ENCODE measurements at places on chromosomes 3 and 15.
A peak's percentile ranks its signal among the peaks of the same experiment; 100 is the strongest.

DNA sequence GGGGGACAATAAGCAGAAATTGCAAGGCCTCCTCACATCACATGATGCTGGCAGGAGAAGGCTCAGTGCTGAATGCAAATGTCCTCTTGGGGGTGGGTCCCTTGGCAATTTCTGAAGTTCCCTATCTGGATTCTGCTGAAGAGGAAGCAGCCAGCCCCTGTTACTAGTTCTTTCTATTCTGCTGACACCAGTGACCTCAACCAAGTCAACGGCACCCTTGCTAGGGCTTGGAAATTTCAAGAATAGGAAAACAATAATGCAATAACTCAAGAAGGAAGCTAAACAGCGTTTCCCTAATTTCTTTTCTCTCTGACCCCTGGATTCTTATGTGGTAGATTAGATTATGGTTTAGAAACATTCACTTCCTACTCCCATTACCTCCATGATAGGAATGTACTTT, 46.2 kb upstream of the FOXP1 start:
- peak; percentile 93 for DNase-seq

DNA sequence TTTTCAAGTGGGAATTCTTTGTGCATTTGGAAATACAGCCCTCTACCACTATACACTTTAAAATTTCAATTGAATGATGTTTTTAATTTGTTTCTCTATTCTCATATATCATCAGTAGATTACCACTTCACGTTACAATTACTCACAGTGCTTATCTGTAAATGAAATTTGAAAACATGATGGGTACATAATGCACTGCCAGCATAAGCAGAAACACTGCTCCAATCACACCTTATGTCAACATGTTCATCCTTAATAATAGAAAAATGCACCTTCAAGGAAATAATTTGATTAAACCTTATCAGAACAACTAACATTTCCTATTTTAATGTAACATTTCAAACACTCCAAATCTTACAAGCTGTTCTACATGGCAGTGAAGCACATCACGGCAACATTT, 718.4 kb downstream of the GBE1 start:
- no peak for DNase-seq

DNA sequence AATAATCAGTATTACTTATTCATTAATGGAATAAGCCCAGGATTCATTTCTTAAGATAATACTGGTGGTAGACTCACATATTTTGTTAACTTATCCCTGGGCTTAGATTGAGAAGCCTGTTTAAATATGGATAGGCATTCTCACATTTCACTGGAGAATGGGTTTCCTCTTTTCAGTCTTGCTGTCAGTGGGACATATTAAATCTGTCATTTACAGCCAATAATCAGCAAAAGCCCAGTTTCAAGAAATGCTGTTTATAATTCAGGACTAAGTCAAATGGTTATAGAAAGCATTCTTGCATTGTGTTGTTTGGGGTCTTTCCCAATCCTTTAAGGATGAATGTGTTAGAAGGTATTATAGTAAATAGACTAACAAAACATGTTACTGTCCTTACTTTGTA, 143.7 kb upstream of the NAALADL2 start:
- no peak for DNase-seq

DNA sequence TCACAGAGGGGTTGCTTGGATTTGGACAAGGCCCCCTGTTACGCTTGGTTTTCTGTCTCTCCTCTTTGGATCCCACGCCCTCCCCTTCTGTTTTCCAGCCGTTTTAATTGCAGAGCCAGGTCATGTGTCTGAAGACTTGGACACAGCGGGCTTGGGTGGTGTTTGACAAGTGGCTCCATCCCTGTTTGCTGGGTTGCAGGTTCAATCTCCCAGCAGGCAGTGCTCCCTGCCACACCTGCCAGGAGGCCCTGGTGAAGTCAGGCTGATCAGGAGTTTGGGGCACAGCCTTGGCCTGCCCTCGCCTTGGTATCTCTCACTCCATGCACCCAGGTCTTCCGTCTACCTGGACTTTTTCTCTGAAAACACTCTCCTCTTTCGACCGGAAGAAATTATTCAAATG, 59.0 kb downstream of the PLXNA1 start:
- DNase-seq = no peak

- no peak for DNase-seq
Observed at GRCh38 chr3:184726497-184726896, 14.6 kb upstream of the MAGEF1 start.

- no peak for DNase-seq
Observed at GRCh38 chr3:134425943-134426342, 51.7 kb upstream of the AMOTL2 start.

- no peak for DNase-seq
Observed at GRCh38 chr3:28577941-28578500, 229.4 kb upstream of the AZI2 start.

DNA sequence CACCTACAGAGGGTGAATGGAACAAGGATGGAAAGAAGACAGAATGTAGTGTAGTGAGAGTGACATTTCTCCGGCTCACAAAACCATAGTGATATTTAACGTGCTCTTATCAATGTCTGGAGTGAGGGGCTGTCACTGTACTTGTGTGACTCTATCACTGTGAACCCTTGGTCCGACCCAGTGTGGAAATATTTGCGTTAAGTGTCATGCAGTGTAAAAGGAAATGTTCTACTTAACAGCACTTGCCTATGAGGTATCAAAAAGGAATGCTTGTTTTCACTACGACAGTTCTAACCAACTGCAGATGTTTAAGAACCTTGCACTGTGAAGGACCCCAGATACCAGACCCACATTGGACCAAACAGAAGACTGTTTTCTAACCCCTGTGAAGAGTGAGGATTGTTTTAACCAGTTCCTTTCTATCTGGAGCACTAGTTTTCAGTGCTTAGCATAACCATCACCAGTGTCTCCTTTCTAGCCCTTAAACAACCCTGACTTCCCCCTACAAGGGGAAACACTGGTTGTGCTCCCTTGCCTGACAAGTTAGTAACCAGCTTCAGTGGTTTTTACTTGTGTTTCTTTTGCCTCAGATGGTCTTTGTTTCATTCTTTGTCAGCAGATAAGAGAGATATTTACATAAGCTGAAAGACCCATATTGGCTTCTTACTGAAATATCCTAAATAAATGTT, 144.7 kb upstream of the ABHD17C start:
- peak; percentile 12 for DNase-seq

- DNase-seq = no peak
Observed at GRCh38 chr15:95134431-95135110, 903.2 kb downstream of the MCTP2 start.

All from suppressor macrophage (primary cell).